AG09319 (cell line): ENCODE measurements at places on chromosomes 13 and 19.
A peak's percentile ranks its signal among the peaks of the same experiment; 100 is the strongest.

- no peak for DNase-seq
Observed at GRCh38 chr13:77430377-77430951, 103.6 kb upstream of the MYCBP2 start.

- DNase-seq: no peak
Observed at GRCh38 chr19:1651568-1652291, 685 bp downstream of the TCF3 start.

DNA sequence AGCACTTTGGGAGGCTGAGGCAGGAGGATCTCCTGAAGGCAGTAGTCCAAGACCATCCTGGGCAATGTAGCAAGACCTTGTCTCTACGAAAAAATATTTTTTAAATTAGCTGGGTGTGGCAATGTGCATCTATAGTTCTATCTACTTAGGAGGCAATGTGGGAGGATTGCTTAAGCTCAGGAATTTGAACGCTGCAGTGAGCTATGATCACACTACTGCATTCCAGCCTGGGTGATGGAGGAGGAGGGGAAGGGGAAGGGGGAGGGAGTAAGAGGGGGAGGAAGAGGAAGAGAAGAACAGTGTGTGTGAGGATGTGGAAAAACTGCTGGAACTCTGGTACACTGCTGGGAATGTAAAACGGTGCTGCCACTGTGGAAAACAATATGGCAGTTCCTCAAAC lies 9.2 kb upstream of the CLIP3 start:
- peak; percentile 66 for DNase-seq

- DNase-seq: no peak
Observed at GRCh38 chr19:1408300-1409203, 1.2 kb downstream of the DAZAP1 start.

DNA sequence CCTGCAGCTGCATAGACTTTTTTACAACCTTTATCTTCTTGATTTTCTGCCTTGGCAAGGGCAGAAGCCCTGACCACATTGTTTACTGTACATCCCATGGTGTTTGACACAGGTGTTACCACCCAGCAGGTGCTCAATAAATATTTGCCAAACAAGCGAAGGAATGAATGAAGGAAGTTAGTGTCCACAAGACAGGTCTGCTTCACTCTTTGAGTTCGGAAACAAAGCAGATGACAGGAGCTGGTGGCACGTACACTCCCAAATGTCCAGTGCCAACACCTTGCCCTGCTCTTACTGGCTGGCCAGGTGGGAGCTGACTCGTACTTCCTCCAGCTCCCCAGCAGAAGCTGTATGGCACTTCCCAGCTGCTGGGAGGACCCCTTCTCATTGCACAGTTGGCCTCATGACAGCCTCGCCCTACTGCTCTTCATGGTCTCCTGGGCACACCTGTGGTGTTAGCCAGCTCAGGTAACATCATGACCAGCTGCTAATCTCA lies 22.0 kb upstream of the MUC16 start:
- no peak for DNase-seq

DNA sequence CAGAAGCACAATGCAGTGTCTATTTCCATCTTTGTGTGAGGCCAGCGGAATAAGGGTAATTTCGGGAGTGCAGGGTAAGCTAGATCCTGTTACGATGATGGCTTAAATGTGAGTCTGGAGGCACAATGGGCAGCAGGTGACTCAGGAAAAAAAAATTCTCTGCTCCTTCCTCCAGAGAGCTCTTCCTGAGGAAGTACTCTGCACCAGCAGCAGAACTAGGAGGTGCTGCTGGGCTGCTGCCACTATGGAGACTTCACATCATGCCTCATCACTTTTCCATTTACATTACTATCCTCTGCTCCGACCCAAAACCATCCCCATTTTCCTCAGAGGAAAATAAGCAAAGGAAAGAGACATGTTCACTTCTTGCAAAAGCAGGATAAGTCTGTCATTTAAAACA lies 282.0 kb downstream of the DNAJC15 start:
- no peak for DNase-seq

DNA sequence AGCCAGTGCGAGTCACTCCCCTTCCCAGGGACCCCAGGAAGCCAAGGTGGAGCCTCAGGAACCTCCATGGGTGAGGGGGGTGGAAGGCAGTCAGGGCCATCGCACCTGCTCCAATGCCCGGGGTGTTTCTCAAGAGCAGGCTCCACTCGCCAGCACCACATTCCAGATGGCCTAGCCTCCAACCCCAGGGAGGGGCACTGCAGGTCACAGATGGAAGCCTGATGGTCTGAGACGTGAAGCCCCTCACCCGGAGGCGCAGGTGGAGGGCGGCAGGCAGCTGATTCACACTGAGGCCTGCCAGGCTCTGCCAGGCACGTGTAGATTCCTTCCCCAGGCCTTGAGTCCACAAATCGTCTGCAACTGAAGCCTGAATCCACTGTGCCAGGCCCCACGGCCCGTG lies 23.0 kb upstream of the ISYNA1 start:
- no peak for DNase-seq

GRCh38 chr19:32642771-32643170 lies 32.2 kb downstream of the ANKRD27 start:
- no peak for DNase-seq

- DNase-seq: no peak
Observed at GRCh38 chr19:40542202-40542859, 34.3 kb upstream of the SHKBP1 start.

- DNase-seq: no peak
Observed at GRCh38 chr13:41127701-41128100, 4.9 kb downstream of the KBTBD6 start.

DNA sequence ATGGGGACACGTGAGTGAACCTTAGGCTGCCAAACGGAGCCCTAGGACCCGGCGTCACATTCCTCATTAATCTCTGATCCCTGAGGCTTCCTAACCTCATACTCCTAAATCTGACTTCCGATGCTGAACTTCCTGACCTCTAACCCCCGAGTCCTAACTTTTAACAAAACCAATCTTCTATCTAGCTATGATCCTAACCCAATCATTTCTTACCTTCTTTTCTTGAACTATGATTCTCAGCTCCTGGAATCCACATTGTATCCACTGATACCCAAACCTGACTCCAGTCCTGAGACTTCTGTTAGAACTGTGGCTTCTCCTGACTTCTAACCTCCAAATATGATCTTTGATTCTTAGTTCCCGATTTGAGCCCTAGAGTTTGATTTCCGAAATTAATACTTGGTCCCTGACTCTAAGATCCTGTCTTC lies 447 bp downstream of the NFKBIB start:
- DNase-seq: no peak

DNA sequence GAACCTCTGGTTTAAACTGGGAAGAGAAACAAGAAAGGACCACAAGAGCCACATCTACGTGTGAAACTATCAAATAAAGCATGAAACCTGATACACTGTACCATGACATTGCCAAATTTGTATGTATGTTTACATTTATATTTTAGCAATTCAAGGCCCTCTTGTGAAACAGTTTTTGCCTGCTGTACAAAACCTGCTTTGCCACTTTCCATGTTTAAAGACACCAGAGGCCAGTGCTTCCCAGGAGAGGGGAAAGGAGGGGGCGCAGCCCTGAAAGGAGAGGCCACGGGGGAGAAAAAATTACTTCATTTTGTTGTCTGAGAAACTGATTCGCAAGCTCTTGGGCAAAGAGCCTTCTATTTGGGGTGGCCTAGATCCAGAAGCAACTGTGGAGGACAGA lies 124.8 kb downstream of the DCLK1 start:
- no peak for DNase-seq

DNA sequence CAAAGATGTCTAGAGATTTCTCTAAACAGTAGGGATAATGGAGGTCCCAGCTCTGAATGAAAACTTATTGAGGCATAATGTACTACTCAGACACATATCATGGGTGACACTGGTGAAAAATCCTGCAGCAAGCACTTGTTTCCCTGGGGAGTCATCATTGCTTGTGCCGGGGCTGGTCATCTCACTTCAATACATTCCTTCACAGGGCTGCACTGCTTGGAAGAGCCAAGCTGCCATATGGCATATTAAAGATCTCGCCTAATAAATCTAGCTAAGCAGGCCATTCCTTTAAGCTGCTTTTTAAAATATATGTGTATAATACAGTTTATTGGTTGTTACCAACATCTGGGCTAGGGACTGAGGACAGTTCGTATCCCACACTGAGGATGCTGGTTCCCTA lies 332.2 kb upstream of the GPC6 start:
- no peak for DNase-seq

DNA sequence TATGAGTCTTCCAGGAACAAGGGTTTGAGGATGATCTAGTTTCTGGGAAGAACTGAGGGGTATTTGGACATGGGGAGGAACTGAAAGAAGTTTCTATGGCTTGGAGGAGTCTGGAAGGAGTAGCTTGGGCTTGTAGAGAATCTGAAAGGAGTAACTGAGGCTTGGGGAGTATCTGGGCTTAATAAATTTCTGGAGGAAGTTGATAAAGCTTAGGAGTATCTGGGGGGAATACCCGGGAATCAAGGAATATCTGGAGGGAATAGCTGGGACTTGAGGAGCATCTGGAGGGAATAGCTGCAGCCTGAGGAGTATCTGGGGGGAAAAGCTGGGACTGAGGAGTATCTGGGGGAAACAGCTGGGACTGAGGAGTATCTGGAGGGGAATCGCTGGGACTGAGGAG lies 16.0 kb downstream of the FSD1 start:
- no peak for DNase-seq

- DNase-seq: no peak
Observed at GRCh38 chr19:327291-328024, 17.1 kb downstream of the MIER2 start.

- no peak for DNase-seq
Observed at GRCh38 chr19:3766520-3766919, 4.0 kb downstream of the MRPL54 start.

GRCh38 chr19:34731019-34731829 lies 2.8 kb upstream of the ZNF181 start:
- DNase-seq: no peak

- no peak for DNase-seq
Observed at GRCh38 chr13:51298812-51299211, 40.7 kb upstream of the SERPINE3 start.

DNA sequence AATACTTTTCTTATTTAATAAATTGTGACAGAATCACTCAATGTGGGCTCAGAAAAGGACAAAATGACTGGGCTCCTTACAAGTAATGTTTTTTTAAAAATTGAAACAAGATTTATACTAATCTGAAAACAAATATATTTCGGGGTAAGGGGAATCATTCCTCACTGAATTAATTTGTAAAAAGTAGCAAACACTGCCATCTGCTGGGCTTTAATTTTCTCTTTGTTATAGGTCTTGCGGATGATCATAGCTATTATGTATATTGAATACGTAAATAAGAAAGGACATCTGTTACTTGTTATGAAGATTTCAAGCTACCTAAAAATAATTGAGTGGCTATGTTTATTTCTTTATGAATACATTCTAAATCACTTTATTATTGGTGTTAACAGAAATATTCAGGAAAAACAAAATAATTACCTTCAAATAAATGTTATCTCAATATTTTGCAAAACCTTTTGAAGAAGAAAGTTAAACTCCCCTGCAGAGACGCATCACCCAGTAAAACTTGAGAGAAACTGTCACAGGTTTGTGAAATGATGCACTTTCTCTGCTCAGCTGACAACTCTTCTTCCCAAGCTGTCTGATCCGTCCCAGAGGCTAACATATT lies 17.8 kb upstream of the ENOX1 start:
- no peak for DNase-seq

- no peak for DNase-seq
Observed at GRCh38 chr19:38875656-38876395, 2.2 kb downstream of the RINL start.

- no peak for DNase-seq
Observed at GRCh38 chr13:103884101-103884723, 818.0 kb upstream of the SLC10A2 start.

GRCh38 chr19:34276614-34277013 lies 22.3 kb downstream of the GARRE1 start:
- no peak for DNase-seq

DNA sequence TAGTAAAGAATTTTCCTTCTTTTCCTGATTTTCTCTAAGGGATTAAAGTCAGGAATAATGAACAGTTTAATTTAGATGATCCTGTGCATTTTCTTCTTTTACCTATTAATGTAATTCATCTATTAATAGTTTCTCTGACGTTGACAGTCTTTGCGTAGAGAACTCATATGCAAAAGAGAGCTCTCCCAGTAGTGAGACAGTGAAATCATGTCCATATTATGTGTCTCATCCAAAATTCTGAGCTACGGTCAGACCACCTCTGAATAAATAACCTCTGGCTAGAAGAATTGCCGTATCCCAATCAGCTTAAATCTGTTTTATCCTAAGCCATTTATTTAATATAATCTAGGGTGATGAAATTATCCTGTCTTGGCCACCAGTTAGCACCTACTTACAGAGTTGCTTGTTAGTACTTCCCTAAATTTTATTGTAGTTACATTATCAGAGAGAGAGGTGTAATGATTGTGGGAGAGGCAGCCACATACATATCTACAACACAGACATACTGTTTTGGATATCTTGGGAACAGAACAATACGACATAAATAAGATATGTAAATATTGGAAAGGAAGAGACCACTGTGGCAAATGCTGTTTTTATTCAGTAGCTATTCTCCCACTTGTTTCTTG lies 30.7 kb downstream of the PDS5B start:
- no peak for DNase-seq

GRCh38 chr19:35022460-35022859 lies 7.8 kb upstream of the SCN1B start:
- no peak for DNase-seq
